ENCODE measurements at places on chromosomes 6 and 20.

GRCh38 chr6:153852481-153852880 is 186.6 kb upstream of the OPRM1 start:
- DNase-seq = no peak

GRCh38 chr6:34027445-34027936 is 118.4 kb downstream of the GRM4 start:
- peak; percentile 51 for DNase-seq

DNA sequence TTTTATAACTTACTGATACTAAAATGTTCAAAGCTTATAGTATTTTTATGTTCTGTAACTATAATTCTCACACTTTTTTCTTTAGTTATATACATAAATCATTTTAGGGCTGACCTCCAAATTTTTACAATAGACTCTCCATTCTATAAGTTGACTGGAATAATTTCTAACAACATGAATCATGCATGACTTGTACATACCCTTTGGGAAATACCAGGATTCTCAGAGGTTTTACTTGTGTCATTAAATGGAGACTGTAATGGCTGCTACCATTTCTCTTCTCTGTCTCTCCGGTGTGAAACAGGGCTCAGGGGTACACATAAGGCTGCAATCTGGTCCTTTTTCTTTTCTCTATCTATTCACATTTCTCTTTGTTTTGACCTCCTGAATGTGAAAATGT is 222.2 kb upstream of the FLRT3 start:
- no peak for DNase-seq

DNA sequence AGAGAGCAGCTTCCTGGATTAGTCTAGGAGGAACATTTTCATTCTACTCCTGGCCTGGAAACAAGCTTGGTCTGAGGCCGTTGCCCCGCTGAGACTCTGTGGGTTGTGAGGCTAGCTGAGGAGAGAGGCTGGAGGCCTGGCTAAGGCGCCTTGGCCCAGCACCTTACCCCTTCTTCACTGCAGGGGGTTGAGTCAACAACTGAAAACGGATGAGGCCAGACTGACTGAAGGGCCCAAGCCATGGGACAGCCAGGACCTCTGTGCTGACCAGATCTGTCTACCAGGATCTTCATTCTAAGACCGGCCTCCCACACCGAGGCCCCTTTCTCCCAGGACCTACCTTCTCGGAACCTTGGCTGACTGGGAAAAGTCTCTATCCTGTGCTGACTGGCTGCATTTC is 3.5 kb upstream of the AVP start:
- no peak for DNase-seq

DNA sequence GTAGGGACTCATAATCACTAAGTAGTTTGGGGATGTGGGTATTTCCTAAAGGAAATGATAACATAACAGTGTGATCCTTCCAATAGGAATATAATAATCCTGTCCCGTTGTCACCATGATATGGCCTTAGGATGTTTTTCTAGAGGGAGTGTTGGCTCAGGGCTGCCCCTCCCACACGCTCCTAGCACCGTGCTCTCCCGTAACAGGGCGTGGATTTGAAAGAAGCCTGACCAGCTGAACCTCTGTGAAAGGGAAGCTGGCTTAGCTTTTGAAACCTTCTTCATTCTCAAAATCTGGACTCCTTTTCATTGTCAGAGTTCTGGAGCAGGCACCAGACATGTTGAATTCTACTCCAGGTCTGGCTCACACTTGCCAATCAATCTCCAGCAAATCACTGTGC is 103.4 kb upstream of the SASH1 start:
- no peak for DNase-seq

DNA sequence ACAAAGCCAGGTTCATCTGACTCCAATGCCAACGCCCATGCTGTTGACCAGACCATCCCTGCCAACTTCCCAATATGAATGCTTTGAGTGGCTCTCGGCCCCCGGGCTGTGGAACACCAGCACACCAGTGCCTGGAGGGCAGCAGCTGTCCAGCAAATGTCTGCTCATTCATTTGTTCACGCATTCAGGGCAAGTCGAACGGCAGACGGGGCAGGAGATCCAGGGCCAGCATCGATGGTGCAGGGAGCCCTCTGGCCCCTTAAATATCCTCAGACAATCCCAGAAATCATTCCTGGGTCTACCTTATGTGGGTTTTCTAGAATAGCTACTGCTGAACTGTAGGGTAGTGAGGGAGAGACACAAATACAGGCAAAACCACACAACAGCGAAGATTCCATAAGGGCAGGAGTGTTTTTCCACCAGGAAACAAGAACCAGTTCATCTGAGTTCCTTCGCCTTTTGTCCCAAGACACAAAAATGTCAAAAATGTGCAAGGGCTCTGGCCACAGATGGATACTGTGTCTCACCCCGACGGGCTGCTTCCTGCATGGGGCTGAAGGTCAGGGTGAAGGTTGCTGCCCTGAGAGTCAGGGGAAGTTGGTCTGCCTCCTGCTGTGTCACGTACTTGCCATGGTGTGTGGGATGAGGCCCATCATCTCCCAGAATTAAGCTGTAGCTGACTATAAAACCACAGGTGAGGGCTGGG is 15.5 kb downstream of the RIPOR3 start:
- DNase-seq = no peak

- no peak for DNase-seq
These were observed 838 bp downstream of the TNFAIP3 start for GRCh38 chr6:137867685-137868509.

DNA sequence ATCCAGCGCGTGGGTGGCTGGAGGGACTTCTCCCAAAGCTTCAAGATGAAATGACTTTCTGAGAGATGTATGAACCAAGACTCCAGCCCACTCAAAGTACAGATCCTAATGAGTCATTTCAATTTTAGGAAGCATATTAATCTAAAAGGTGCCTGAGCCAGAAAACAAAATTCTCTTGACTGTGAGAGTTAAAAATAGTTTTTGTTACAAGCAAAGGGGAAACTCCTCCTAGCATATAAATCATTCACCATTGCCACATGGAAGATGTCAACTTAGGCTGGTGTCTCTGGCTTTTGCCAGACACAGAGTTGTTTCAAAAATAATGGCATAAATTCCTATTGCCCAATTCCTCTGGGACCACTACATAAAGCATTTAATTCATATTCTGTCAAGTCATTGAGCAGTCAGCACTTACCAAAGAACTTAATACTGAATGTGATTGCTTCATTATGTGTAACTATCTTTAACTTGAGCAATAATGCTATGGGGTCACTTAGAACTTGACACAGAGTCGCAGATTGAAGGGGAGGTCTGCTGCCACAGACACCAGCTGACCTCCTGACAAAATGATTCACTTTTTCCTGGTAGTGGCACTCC is 280.6 kb downstream of the SLC35F1 start:
- no peak for DNase-seq

DNA sequence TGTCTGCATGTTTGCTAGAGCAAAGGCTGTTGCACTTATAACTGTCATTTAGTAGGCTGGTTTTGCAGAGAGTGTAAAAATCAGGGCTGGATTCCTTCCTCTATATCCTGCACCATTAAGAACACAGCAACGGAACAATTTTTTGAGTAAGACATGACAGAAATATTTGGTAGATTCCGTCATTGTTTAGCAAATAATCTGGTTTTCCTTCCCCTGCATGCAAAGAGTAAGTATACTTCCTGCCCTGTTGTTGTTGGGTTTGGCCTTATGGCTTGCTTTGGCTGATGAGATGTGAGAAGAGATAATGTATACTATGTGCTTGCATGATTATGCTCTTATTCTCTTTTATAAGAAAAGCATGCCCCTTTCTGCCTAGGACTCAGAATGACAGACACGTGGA is 23.8 kb downstream of the MANEA start:
- DNase-seq = no peak

- DNase-seq = no peak
These were observed 381.0 kb upstream of the ARID1B start for GRCh38 chr6:156396068-156396771.

- DNase-seq = no peak
These were observed 297.3 kb upstream of the FLRT3 start for GRCh38 chr20:14634665-14635064.

DNA sequence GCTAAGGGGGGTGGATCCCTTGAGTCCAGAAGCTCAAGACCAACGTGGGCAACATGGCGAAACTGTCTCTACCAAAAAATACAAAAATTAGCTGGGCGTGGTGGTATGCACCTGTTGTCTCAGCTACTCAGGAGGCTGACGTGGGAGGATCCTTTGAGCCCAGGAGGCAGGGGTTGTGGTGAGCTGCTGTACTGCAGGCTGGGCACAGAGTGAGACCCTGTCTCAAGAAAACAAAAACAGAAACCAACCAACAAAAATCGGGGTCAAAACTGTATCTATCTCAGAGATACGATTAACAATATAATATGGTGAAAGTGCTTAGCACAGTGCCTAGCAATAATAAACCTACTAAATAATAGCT is 20.7 kb upstream of the BCAS1 start:
- DNase-seq = no peak

DNA sequence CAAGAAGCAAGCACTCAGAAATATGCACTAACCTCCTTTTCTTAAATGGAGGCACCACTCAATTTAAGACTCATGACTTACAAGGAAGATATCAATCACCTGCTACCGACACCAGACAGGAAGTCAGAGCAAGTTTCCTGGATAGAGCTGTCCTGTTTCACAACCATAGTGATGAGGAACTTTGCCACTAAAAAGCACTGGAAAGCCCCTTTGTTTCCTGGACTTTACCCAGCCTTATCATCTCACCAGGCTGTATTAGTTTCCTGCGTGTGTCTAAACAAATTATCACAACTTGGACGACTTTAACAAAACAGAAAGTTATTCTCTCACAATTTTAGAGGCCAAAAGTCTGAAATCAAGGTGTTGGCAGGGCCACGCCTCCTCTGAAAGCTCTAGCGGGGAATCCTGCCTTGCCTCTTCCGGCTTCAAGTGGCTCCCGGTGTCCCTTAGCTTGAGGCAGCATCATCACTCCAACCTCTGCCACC is 253.8 kb upstream of the STXBP5 start:
- DNase-seq = no peak

GRCh38 chr20:50493881-50494253 is 16.3 kb upstream of the PTPN1 start:
- DNase-seq = no peak

GRCh38 chr6:90123831-90124230 is 172.8 kb downstream of the BACH2 start:
- DNase-seq = no peak

GRCh38 chr6:14258117-14258516 is 140.5 kb downstream of the CD83 start:
- DNase-seq = no peak

DNA sequence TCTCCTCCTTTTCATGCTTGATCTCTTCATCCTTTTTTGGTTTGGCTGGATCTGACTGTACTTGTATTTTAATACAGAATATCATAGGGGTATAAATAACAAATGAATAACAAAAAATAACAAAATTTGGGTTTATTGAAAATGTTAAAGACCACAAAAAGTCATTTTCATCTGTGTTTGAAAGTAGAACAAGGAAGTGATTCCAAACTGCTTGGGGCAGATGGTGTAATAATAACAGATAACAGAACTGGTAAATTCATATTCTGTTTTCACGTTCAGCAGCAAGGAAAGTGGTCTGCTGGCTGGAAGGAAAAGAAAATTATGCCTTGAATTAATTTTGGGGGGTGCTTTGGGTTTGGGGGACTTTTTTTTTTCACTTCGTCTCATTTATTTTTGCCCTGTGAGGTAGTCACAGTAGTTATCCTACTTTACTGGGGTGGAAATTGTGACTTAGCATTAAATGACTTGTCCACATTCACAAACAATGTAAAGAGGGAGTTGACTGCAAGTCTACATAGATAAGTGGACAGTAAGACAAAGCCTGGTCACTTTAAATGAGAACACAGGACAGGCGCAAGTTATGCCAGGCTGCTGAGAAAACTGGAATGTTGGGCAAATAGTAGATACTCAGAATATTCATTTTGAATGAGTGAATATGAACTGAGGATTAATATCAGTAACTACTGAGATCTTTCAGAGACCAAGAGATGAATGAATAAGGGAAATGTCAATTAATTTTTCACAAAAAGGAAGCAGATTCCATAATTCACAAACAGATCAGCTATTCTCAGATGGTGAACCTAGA is 193.9 kb upstream of the CITED2 start:
- DNase-seq = no peak

GRCh38 chr6:134772671-134773360 is 177.1 kb downstream of the ALDH8A1 start:
- no peak for DNase-seq

GRCh38 chr6:56400273-56400672 is 152.9 kb upstream of the COL21A1 start:
- no peak for DNase-seq

DNA sequence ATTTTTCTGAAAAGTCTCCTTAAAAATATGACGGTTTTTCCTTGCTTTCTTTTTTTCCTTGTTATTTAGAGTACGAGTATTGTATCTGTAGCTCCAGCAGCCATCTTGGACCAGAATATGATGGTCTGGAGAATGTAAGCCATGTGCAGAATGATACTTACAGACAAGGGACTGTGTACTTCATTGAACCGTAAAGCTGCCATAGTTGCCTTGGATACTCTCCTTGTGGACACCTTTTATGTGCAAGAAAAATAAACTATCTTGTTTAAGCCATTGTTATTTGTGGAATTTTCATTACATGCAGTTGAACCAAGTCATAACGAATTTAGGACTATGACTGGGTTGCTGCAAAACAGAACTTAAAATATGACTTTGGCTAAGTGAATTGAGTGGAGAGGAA is 485.8 kb upstream of the CITED2 start:
- no peak for DNase-seq

GRCh38 chr6:9890893-9891292 is 524.0 kb downstream of the TFAP2A start:
- no peak for DNase-seq

DNA sequence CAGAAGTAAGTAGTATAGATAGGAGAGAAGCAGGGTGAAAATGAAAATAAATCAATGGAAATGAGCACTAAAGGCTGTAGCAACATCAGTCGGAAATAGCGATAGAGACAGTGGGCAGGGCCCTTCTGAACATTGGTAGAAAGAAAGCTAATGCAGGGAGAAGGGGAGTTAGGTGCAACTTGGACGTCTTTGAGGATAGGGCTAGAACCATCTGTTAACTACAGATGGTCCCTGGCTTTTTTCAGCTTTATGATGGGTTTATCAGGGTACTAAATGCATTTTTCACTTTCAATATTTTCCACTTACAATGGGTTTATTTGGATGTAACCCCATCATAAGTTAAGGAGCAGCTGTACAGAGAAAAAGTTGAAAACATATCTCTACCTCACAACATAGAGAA is 72.8 kb upstream of the CNR1 start:
- DNase-seq = no peak

DNA sequence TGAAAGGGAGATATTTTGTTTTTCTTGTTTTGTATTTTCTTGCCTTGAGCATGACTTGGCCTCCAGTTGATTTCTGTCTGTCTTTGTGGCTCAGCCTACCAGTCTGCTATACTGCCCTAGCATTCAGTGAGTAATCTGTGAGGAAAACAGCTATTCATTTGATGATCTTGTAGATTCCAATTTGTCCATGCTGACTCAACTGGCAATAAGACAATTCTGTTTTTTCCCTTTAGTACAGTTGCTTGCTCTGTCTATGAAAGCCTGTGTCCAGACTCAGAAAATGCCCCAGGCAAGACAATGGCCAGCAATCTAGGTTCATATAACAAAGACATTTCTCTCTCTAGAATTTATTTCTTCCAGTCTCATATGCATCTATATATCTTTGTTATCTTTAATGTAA is 10.9 kb upstream of the SOX4 start:
- DNase-seq = no peak

GRCh38 chr6:52417675-52418111 is 2.4 kb upstream of the EFHC1 start:
- DNase-seq = no peak

GRCh38 chr6:28208111-28208659 is 16.9 kb upstream of the ZSCAN9 start:
- no peak for DNase-seq

GRCh38 chr6:51983564-51983963 is 103.8 kb downstream of the PKHD1 start:
- no peak for DNase-seq

GRCh38 chr6:48068278-48069251 is 42.4 kb downstream of the PTCHD4 start:
- no peak for DNase-seq
